ENCODE measurements at places on chromosomes 2 and 18. TPM values are rescaled to one million over a fixed set of nuclear protein-coding genes. Genes with fewer than 3 reads are reported as not detected.

GRCh38 chr2:240643811-240644150, 18.5 kb downstream of the GPR35 start:
- DNase-seq: no peak

DNA sequence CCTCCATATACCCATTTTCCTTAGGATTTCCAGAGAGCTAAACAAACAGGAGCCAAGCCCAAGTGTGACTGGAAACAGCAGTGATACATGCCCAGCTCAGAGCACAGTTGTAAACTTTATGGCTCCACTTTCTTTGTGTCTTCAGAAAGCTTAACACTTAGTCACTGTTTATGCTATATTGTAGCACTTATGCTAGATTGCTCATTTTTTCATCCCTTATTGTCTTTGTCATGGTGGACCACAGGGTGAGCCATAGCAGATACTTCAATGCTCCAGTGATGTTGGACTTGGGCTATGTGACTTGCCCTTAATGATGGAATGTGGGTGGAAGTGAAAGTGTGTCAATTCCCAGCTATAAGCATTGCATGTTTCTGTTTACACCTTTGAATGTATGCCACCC, 401.6 kb downstream of the METTL4 start:
- DNase-seq: no peak

Gene ERFE
- 1.6 TPM for total RNA-seq

GRCh38 chr18:13482618-13482945, 243.8 kb downstream of the FAM210A start:
- DNase-seq: no peak

- no peak for DNase-seq
Measured at GRCh38 chr18:47050468-47050867, 15.0 kb upstream of the ELOA2 start.

- DNase-seq: no peak
Measured at GRCh38 chr2:187774551-187775071, 220.4 kb upstream of the TFPI start.

Gene TCF4
- 1,429 TPM for total RNA-seq

Gene CLEC4F
- not detected for total RNA-seq

Gene REG3A
- not detected for total RNA-seq

Gene IL36G
- total RNA-seq: not detected

Measured in occipital lobe (tissue), 3 donors.